ENCODE measurements at places on chromosomes 3 and 15.
A peak's percentile ranks its signal among the peaks of the same experiment; 100 is the strongest.

- DNase-seq, result no peak
These were observed 45.0 kb upstream of the GK5 start for GRCh38 chr3:142270407-142270806.

- DNase-seq, result no peak
These were observed 79.0 kb upstream of the ATP13A5 start for GRCh38 chr3:193457526-193457925.

GRCh38 chr3:8317661-8318649 is 183.7 kb upstream of the LMCD1 start:
- no peak for DNase-seq

GRCh38 chr3:13276438-13277195 is 143.5 kb downstream of the NUP210 start:
- DNase-seq, result no peak

DNA sequence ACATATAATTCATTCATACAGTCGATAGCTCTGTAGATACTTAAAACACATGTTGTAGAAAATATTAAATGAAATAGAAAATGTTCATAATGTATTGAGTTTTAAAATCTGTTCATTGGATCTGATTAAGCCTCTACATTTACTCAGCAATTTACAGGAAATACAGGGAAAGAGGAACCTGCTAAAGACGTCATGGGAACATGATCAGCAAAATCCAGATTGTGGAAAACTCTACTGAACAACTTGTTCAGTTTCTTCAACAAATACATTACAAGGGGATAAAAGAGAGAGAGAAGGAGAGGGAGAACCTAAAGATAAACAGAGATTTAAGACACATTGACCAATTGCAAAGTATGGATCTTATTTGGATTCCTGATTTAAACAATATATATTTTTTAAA is 46.7 kb downstream of the KLHL6 start:
- no peak for DNase-seq

DNA sequence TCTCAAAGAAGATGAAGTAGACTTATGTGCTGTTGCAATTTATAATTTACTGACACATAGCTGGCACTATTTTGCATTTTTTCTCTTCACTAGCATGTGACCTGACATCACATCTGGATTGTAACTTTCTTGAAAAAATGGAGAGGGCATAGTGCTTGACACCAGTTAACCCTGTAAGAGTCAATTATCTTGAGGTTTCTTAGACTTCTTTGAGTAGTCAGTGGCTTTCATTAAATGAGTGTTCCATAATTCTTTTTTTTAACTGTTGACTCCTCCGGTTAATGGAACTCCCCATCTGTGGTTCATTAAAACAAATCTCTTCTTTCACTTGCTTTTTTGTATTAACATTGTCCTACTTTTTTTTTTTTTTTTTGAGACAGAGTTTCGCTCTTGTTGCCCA is 16.9 kb upstream of the PRKCI start:
- no peak for DNase-seq

GRCh38 chr3:123390865-123391600 is 57.9 kb downstream of the ADCY5 start:
- DNase-seq, result no peak

GRCh38 chr3:161548301-161548700 is 51.7 kb downstream of the OTOL1 start:
- no peak for DNase-seq

DNA sequence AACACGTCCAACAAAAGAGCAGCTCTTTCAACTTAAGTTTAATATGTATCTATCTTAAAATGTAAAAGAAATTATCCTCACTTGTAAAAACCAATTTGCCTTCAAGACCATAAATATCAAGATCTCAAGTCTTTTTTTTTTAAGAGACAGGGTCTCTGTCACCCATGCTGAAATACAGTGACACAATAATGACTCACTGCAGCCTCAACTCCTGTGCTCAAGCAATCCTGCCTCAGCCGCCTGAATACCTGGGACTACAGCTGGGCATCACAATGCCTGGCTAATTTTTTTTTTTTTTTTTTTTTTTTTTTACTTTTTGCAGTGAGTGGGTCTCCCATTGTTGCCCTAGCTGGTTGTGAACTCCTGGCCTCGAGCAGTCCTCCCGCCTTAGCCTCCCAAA is 26.0 kb downstream of the ACAP2 start:
- no peak for DNase-seq

DNA sequence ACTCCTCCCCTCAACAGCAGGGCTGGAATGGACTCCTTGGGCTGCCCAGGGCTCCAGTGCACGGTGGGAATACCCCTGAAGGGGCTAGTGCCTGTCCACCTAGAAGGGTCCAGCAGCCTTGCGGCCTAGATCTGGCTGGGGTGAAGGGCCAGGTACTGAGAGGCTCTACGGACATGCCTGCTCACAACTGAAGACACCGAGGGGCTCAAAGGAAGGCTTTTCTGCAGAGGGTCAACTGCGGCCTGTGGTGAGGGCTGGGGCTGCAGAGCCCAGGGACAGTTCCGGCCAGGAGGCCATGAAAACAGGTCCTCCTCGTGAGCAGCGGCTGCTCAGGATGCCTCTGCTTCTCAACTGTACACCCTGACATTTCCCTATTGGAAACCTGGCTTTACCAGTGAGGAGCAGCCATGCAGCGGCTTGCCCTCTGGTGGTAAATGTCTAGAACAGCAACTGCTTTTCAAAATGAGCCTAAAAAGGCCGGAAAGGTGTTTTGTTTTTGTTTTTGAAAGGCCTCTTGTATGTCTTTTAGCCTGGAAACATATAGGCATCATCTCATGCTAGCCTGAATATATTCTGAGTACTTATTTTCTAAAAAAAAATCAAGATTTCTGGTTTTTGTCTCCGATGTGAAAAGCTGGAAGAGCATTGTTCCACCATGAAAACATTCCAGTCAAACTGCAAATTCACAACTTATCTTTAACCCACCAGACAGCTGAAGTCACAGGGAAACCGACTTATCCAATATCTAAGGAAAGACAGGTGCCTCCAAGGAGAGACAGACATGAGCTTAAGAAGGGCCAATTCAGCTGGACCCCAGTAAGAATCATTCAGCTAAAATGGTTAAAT is 163.4 kb downstream of the KLF13 start:
- DNase-seq, result peak; percentile 23

GRCh38 chr15:45884289-45884688 is 249.5 kb downstream of the SQOR start:
- DNase-seq, result peak; percentile 58

GRCh38 chr15:33448961-33449606 is 138.3 kb downstream of the RYR3 start:
- DNase-seq, result no peak

DNA sequence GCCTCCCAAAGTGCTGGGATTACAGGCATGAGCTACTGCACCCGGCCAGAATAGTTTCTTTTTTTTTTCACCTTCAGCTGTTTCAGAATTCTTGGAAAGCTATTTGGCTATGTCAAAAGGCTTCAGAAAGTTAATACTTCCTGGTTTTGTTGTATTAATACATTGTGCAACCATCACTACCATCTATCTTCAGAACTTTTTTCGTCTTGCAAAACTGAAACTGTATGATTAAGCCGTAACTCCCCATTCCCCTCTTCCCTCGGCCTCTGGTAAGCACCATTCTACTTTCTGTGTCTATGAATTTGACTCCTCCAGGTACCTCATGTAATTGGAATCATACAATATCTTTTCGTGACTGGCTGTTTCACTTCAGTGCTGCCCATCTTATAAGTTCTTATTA is 5.2 kb upstream of the NOX5 start:
- DNase-seq, result no peak

GRCh38 chr3:52078781-52079560 is 22.6 kb upstream of the DUSP7 start:
- no peak for DNase-seq

DNA sequence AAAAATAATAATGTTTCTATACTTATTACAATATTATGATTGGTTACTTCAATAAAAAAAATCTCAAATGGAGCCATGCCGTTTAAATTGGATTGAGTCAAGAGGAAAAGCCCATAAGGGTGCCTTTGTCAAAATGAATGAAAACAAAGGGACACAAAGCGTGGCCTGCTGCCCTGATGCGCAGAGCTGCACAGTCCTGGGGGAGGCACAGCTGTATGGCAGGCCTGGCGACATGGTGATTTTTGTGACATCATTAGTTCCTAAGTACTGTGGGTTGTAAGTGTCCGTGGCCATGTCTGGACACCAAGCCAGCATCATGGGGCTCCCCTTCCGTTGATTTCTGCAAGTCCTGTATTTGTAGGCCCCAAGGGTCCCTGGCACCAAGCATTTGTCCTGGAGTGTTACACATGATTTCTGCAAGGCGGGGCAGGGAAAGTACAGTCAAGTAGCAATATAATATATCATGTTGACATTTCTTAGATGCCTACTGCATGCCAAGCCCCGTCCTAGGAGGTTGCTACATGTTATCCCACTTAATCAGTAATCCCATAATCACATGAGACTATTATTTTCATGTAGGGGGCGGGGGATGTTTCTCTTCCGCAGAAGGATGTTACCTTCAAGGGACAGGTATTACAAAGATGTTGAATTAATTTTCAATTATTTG is 59.7 kb downstream of the GHSR start:
- DNase-seq, result peak; percentile 2

GRCh38 chr3:3998140-3998922 is 199.1 kb downstream of the LRRN1 start:
- peak; percentile 15 for DNase-seq

GRCh38 chr15:70095408-70096214 is 2.1 kb downstream of the TLE3 start:
- DNase-seq, result no peak

GRCh38 chr15:100987143-100987542 is 68.0 kb downstream of the LRRK1 start:
- DNase-seq, result peak; percentile 55

GRCh38 chr3:100171211-100171914 is 57.1 kb upstream of the FILIP1L start:
- DNase-seq, result no peak

GRCh38 chr3:145889730-145890129 is 271.3 kb downstream of the PLOD2 start:
- DNase-seq, result no peak

DNA sequence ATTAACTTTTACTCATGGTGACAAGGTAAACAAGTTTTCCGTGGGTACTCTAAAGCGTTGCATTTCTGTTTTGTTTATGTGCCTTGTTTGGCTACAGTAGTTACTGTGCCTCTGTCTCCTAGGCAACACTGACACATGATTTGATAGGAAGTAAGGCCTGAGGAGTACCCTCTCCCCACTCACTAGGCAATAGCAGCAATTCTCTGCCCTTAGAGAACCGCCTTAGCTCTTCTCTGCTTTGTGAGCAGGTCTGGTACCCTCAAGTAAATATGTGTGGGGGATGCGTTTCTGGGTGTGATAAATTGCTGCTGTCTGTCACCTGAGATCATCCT is at the start of gene IL5RA:
Gene IL5RA (minus strand): TSS at position 76 of the 332 bp plus-strand sequence. CDS start 5,390 bp downstream, outside the sequence.
- DNase-seq, result no peak

DNA sequence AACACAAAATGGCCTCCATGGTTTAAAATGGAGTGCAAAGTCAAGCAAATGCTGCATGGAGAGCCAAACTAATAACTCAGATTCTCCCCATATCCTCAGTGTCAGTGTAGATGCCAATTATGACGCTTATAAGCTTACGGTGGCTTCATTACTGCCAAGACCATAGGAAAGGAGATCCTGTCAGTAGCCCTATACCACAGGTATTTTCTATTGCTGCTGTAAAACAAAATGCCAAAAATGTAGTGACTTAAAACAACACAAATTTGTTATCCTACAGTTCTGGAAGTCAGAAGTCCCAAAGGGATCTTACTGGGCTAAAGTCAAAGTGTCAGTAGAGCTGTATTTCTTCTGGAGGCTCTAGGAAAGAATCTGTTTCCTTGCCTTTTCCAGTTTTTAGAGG is 149.8 kb upstream of the GBE1 start:
- DNase-seq, result no peak

- DNase-seq, result no peak
These were observed 269.4 kb upstream of the RBMS3 start for GRCh38 chr3:29011441-29011840.

DNA sequence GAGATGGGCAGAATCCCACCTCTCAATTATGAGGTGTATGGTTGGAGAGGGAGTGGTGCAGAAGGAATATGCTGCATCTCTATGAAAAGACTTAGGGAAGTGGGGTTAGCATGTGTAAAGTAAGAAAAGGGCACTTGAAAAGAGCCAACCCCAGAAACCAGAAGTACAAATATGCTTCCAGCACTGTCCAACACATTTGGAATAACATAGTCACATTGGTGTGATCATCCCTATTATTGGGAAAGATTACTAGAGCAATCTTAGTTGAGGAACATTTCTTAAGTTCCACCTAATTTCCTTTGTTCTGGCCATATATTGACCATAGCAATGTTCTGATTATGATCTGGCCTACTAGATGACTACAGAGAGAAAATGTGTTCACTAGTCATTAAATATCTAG is 34.3 kb downstream of the HMG20A start:
- DNase-seq, result no peak

DNA sequence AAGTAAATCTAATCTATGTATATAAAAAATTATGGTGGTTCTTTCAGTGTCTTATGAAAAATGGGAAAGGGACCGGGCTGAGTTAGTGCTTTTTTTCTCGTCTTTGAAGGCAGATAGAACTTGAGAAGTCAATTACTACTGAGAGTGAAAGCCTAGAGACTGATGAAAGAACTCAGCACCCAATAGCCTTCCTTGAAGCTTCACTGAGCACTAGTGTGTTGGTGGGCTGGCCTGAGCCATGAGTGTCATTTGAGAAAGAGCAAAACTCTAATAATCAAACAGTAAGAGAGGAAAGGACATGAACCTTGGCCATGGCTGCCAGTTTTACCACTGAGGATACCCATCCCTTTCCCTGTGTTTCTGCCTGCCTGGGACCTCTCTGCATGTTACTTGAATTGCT is 428.3 kb upstream of the RASGRP1 start:
- DNase-seq, result no peak

- DNase-seq, result no peak
These were observed 63.3 kb downstream of the ATP1B3 start for GRCh38 chr3:141939759-141940158.

- no peak for DNase-seq
These were observed 11.9 kb downstream of the SPINT1 start for GRCh38 chr15:40855706-40856234.

GRCh38 chr3:62481962-62482361 is 108.6 kb upstream of the FEZF2 start:
- DNase-seq, result no peak

GRCh38 chr3:161598639-161599038 is 102.0 kb downstream of the OTOL1 start:
- no peak for DNase-seq

GRCh38 chr3:117097351-117097750 is 387.8 kb downstream of the TUSC7 start:
- no peak for DNase-seq

- no peak for DNase-seq
These were observed 19.1 kb upstream of the FSIP1 start for GRCh38 chr15:39801641-39802309.

GRCh38 chr15:42165106-42165505 is 8.7 kb upstream of the PLA2G4F start:
- no peak for DNase-seq

GRCh38 chr15:34337557-34338306 is at the start of gene SLC12A6:
SLC12A6 (minus strand) TSS chr15:34337781; CDS start chr15:34336680, 1,101 bp downstream.
- DNase-seq, result peak; percentile 92

- DNase-seq, result no peak
These were observed 101.6 kb downstream of the LRTM1 start for GRCh38 chr3:54826251-54826691.

Measured in putamen (tissue), 1 donor.